DMS79 (cell line): ENCODE measurements at places on chromosomes 3 and 15.

DNA sequence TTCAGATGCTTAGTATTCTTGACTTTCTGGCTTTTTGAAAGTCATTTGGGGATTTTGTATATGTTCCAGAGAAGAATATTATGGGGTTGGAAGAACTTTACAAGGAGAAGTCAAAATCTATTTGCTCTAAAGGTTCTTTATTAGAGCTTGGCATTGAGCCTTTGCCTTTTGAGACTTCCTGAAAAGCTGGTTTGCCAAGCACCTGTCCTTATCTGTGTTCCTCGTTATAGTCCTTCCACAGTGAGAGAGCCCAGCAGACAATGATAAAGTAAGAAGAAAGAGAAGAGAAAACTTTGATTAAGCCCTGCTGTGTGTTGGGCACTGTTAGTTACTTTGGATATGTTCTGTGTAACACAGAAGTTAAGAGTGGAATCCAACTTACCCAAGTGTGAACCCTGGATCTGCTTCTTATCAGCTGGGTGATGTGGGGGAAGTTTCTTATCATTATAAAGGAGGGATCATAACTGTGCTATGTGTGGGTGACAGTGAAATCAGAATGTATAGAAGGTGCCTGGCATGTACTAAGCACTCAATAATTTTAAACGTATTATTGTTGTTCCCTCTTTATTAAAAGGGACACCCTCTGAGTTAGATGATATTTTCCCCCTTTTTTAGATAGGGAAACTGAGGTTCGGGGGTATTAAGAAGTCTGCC, 44.3 kb upstream of the POLR2M start:
- no peak for DNase-seq

- DNase-seq, result no peak
Observed at GRCh38 chr3:32136703-32137102, 30.3 kb downstream of the GPD1L start.

- no peak for DNase-seq
Observed at GRCh38 chr3:34263101-34263621, 464.7 kb downstream of the PDCD6IP start.

DNA sequence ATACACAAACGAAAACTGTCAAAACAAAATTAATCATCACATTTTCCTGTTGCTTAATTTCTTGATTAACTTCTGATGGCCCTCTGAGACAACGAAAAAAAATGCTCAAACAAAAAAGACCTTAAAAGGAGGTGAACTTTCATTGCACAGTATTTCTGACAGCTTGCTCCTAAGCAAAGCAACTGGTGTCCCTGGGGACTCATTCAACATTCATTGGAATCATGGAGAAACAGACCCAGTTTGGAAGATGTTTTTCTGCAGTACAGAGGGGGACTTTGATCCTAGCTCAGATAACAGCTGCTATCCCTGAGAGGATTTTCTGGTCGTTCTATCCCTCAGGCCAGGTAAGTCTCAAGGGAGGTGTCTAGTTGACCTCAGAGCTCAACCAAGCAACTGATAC, 378.7 kb upstream of the ATP11B start:
- DNase-seq, result no peak

- no peak for DNase-seq
Observed at GRCh38 chr3:43957553-43957952, 266.8 kb downstream of the ABHD5 start.

DNA sequence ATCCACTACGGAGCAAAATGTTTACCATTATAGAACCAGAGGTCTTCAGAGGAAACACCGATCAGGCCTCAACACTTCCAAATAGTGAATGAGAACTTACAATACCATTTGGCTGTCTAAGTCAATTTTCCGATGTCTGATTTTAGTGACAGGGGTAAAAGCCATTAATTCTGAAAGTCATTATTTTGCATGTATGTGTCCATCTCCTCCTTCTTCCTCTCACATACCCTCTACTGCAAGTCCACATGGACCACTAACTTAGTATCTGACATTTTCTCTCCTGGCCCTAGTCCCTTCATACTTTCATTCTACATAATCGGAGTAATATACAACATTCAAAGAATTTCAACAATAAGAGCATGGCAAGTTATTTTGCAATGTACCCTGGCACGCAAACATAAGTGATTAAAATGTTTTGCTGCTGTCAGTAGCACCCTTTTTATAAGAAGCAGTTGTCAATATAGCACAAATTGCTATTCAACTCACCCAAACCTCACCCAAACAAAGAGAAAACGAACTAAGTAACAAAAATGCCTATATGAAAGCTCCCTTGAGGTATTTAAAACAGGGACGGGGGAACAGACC, 1.9 kb downstream of the TOP2B start:
- DNase-seq, result no peak

DNA sequence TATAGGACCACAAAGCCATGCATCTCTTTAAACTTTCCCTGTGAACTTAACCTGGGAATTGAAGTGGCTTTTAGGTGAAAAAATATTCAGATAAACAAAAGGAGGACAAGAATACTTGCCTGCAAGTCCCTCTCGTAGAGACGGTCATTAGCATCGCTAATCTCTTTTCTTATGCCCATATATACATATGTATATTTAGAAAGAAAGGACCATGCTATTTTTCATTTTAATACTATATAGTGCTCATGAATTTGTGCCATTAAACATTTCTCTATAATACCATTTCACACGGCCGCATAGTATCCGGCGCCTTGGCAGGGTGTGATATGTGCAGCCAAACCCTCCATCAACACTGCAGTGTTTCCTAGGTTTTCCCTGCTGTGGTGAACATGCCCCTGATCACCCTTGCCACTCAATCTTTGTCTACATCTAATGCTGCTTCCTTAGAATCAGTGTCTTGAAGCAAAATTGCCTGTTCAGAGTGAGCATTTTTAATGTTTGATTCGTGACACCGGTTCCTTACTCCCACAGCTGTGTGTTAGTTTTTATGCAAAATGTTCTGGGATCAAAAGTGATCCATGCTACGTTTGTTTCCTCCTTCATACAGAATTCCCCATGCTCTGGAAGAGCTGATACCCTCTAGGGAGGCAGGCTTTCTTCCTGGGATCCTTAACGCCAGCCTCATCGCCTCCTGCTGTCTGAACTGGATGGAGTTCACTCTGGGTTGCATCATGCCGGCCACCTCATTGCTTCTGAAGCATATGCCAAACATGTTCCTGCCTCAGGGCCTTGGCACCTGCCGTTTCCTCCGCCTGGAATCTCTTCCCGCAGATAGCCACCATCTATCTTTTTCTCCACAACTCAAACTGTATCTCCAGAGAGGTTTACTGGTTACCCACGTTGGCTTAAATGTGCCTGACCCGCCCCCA, 118.1 kb downstream of the FBLN2 start:
- DNase-seq, result no peak

DNA sequence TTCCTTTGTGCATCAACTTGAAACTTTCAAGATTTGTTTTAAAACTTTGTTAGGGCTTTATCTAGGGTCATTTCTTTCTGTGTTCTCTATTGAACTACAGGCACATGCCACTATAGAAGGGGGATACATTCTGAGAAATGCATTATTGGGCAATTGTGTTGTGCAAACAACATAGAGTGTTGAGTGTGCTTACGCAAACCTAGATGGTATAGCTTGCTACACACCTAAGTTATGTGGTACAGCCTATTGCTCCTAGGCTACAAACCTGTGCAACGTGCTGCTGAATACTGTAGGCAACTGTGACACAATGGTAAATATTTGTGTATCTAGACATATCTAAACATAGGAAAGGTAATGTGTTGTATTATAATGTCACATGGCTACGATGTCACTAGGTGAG, 33.0 kb upstream of the KLF13 start:
- no peak for DNase-seq

GRCh38 chr3:124671106-124671505, 59.1 kb upstream of the UMPS start:
- DNase-seq, result no peak
